Astrocyte of the spinal cord (primary cell): ENCODE measurements at places on chromosomes 3 and 15.

- peak; percentile 57 for DNase-seq
These were observed 11.3 kb downstream of the TBC1D2B start for GRCh38 chr15:78065973-78066946.

GRCh38 chr3:96863129-96863740 lies 48.8 kb downstream of the EPHA6 start:
- DNase-seq, result peak; percentile 34

DNA sequence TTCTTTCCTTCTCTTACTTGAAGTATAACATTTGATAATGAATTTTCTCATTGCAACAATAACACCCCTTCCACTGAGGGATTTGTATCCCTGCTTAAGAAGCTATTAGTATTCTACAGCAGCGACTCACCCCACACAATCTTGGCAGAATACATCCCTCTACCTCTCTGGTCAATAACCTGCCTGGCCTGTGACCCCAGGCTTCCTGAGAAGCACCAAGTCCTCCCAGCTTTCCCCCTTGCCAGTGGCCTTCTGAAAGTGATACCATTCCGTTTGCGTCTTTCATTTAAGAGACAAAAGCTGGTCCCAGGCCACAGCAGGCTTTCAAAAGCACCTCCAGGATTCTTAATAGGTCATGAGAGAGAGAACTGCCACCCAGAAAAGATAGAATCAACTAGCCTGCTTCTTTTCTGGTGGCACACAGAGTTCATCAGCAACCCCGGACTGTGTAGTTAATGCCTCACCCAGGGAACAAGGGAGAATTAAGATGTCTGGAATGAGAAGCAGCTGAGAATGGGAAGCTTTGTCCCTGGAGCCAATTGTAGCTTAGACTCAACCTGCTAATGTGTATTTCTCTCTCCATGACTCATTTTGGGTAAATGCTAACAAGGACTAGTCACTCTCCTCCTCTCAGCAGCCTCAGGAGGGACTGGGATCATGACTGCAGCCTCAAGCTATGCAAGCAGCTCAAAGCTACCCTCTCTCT lies 101.0 kb upstream of the CPNE4 start:
- peak; percentile 97 for DNase-seq

- peak; percentile 31 for DNase-seq
These were observed 123.5 kb upstream of the GOLGA6L4 start for GRCh38 chr15:84112025-84112424.

- DNase-seq, result no peak
These were observed 139.2 kb upstream of the EOMES start for GRCh38 chr3:27861046-27862036.

GRCh38 chr3:13015286-13016082 lies 57.7 kb downstream of the IQSEC1 start:
- no peak for DNase-seq
